Mucosa of gallbladder (tissue), 1 donor: ENCODE measurements at places on chromosomes 11 and 22.

GRCh38 chr11:2748814-2749554 is 49.2 kb upstream of the KCNQ1OT1 start:
- DNase-seq, result no peak

DNA sequence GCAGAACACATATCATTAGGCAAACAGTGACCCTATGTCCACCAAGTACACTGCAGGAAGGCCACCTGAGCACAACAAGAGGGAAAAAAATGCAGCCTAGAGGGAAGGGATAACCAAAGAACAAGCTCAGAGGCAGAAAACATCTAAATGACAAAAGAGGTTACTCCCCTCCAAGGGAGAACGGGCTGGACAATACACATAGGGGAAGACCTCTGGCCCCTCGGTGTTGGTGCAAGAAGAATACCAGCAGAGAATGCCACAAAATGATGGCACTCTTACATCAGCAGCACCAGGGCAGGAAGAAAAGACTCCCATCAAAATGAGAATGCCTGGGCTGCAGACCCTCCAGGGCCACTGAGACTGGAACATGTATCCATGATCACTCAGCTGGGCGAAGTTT is 66.6 kb upstream of the OPCML start:
- DNase-seq, result no peak

DNA sequence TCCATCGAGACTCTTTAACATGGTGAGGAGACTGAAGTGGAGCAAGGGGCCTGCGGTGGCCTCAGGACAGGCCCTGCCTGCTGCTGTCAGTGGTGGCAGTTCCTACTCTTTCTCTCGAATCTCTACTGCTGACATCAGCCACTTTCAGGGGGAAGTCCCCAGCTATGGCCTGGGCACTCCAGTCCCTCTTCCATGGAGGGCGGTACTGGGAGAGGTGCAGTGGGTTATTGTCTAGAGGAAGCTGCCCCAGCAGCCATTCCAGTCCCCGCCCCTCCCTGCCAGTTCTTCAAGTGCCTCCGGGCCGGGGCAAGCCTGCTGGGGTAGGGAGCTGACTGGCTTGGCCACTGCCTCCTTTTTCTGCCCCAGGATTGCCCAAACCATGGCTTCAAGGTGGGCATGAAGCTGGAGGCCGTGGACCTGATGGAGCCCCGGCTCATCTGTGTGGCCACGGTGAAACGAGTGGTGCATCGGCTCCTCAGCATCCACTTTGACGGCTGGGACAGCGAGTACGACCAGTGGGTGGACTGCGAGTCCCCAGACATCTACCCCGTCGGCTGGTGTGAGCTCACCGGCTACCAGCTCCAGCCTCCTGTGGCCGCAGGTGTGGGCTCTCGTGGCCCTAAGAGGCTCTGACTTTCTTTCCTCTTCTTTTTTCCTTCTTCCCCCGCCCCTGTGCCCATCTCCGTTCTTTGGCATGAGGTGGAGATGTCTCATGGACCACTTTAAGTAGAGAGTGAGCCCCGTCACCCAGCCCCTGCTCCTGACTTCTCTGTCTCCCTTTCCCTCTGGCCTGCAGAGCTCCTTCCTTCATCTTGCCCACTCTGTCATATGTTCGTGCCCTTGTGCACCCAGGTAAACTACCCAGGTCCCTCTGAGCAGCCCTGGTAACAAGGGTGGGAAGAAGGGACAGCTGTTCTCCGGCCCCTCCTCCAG is 13.7 kb downstream of the CHADL start:
- no peak for DNase-seq

- DNase-seq, result peak; percentile 17
Measured at GRCh38 chr22:24938741-24939341, 7.7 kb downstream of the LHFPL7 start.

- DNase-seq, result no peak
Measured at GRCh38 chr11:2423157-2424025, 20.9 kb downstream of the TRPM5 start.

DNA sequence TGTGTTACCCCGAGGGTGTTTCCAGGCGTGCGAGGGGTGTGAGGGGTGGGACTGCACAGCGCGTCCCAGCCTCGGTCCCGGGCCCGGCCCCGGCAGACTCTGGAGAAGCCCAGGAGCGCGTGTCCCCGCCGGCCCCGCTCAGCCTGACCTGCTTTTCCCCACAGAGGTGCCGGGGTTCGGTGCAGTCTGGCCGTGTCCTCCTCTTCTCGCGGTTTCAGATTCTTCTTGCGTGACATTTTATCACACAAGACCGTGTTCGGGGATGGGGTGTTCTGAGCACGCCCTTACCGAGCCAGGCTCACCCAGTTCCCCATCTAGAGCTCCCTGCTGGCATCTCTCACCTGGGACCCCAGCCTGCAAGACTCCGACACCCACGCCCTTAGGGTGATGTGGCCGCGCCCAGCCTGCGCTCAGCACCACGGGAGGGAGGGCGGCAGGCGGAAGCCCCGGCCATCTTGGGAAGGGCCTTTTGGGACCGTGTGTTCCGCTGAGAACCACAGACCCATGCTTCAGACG is 775.6 kb downstream of the BRD1 start:
- peak; percentile 12 for DNase-seq

- DNase-seq, result no peak
Measured at GRCh38 chr11:112016088-112016764, 9.0 kb upstream of the DLAT start.

- DNase-seq, result no peak
Measured at GRCh38 chr22:26471522-26471921, 12.1 kb downstream of the HPS4 start.

- DNase-seq, result no peak
Measured at GRCh38 chr11:114319716-114320328, 23.6 kb downstream of the NNMT start.

GRCh38 chr11:122741613-122742300 is 86.2 kb downstream of the UBASH3B start:
- DNase-seq, result peak; percentile 53

DNA sequence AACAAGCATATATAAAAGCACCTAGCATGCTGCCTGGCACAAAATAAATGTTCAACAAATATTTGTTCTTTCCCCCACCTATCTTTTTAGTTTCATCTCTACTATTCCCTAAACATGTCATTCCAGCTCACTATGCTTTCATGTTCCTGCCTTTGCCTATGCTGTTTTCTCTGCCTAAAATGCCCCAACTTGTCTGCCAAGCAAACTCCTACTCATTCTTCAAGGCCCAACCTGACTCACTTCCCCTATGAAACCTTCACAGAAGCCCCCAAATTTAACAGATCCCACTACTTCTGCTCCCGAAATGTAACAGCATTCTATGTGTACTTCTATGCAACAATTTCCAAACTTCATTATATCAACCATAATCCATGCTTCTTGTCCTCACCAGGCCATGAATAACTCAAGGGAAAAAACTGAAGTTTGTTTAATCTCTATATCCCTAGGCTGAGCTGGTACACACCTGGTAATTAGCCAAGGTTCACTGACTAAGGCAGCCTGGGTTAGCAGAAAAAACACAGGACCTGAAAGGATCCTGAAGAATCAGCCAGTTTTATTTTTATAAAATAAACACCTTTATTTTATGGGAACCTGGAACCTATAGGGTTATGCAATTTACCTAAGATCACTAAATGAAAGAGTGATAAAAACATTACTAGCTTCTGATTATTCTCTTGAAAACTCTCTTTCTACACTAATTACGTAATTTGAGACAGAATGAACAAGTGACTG is 72.2 kb downstream of the PAK1 start:
- no peak for DNase-seq

DNA sequence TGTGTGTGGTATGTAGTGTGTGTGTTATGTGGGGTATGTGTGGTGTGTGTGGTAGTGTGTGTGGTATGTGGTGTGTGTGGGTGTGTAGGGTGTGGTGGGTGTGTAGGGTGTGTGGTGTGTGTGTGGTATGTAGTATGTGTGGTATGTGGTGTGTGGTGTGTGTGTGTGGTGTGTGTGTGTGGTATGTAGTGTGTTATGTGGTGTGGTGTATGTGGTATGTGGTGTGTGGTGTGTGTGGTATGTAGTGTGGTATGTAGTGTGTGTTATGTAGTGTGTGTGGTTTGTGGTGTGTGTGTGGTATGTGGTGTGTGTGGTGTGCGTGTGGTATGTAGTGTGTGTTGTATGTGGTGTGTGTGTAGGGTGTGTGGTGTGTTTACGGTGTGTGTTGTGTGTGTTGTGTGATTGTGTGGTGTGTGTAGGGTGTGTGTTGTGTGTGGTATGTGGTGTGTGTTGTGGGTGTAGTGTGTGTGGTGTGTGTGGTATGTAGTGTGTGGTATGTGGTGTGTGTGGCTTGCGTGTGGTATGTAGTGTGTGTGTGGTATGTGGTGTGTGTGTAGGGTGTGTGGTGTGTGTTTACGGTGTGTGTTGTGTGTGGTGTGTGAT is 4.2 kb upstream of the PPP6R2 start:
- no peak for DNase-seq

DNA sequence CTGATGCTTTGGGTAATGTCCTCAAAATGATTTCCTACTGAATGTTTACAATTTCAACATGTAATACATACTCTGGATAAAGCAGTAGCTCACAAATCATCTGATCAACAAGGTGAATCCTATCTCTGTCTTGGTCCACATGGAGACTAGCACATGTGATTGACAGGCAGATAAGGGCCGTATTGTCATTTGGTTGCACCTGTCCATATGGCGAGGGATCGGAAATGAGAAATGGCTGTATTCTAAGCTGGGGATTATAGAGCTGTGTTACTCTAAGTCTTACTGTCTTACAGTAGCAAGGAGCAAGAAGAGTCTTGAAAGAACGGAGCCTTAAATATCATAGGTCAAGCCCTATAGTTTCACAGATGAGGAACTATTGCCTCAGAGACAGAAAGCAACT is 55.7 kb downstream of the APIP start:
- no peak for DNase-seq

- peak; percentile 76 for DNase-seq
Measured at GRCh38 chr11:12556788-12557384, 117.3 kb upstream of the TEAD1 start.

GRCh38 chr11:115145324-115145723 is 358.9 kb downstream of the CADM1 start:
- no peak for DNase-seq

DNA sequence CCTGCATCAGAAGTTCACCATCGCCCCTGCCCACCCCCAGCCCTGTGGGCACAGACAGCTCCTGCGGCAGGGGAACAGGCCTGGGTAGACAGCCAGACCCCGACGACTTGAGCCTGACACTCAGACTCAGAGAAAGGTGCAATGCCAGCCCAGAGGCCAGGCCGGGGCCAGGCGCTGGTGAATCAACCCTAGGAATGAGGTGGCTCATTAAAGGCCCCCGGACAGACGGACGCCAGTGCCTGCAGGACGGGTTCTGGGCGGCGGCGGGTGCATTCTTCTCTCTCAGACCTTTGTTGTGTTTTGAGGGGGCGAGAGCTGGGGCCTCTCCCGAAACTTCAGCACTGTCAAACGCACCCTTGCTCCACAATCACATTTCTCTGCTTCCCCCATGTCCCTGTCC is 5.6 kb downstream of the OVOL1 start:
- no peak for DNase-seq

- no peak for DNase-seq
Measured at GRCh38 chr22:23836692-23837495, 1.9 kb downstream of the DERL3 start.

DNA sequence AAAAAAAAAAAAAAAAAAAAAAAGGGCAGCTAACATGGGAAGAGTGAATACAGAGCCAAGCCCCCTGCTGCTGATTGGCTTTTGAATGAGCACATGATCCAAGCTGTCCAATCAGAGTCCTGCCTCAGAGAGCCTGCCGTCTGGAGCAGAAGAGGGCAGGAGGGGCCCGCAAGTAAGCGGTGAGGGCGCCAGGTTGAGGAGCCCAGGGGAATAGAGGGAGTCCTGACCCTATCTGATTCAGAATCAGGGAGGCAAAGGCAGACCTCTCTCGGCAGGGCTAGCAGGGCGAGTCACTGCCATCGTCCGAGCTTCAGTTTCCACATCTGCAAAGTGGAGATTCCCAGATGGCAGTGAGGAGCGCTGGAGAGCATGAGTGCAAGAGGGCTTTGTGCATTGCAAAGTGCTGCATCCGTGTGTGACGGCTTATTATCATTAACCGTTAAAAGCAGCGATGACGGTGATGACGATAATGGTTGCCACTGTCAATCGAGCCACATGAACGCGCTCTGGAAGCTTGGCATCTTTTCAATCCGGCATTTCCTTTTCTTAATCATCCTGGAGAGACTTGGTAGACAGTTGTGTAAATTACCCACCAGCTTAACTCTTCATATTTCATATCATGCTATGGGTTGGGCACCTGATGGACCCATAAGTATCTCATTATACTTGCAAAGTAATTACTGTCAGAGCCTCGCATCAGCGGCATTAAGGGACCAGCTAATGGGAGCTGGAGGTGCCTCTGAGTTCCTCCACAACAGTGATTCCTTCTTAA is 68.6 kb upstream of the ATXN10 start:
- no peak for DNase-seq

DNA sequence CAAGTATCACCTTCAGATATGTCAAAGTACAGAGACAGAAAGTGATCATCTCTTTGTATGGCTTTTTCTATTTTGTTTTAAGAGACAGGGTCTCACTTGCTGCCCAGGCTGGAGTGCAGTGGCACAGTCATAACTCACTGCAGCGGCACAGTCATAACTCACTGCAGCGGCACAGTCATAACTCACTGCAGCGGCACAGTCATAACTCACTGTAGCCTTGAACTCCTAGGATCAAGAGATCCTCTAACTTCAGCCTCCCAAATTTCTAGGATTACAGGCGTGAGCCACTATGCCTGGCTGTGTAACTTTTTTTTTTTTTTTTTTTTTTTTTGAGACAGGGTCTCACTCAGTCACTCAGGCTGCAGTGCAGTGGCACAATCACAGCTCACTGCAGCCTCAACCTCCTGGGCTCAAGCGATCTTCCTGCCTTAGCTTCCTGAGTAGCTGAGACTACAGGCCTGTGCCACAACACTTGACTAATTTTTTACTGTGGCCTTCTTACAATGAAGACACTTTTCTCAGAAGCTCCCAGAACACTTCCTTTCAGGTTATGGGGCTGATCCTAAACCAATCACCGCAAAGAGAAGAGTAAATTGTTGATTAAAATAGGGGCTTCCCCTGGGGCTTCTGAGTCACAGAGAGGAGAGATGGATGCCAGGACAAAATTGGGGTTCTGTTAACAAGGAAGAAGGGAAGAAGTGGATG is 9.0 kb upstream of the HIKESHI start:
- DNase-seq, result no peak

GRCh38 chr11:44094260-44094868 is 1.1 kb upstream of the EXT2 start:
- DNase-seq, result peak; percentile 85

- DNase-seq, result no peak
Measured at GRCh38 chr11:15845261-15845660, 511.1 kb downstream of the SOX6 start.

DNA sequence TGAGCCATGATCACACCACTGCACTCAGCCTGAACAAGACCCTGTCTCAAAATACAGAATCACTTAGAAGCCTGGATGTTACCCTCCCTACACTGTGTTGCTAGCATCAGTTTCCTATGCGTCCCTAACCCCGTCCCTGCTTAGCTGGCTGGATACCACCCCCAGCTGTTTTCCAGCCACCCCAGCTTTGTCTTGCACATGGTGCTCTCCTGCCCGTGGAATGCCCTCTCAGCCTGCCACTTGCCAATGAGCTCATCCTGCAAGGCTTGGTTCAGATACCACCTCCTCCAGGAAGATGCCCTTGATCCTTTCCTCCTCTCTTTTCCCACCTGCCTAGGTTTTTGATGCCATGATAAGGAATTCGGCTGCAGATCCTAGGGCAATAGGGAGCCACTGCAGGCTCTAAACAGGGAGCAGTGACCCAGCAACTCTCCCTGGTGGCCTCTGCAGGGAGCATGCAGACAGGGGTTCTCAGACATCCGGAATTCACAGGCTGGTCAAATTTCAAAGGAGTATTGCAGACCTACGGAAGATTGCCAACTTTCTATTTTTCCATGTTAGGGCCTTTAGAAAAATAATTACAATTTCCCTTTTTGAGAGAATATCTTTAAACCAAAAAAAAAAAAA is 52.7 kb upstream of the WNT7B start:
- no peak for DNase-seq

GRCh38 chr11:65639623-65640482 is 2.0 kb downstream of the SIPA1 start:
- DNase-seq, result peak; percentile 42
